Effector CD8-positive, alpha-beta T cell (primary cell): ENCODE measurements at places on chromosomes 2 and 18.
A peak's percentile ranks its signal among the peaks of the same experiment; 100 is the strongest.

- DNase-seq, result no peak
Observed at GRCh38 chr2:202704248-202704647, 69.5 kb downstream of the FAM117B start.

- DNase-seq, result peak; percentile 54
Observed at GRCh38 chr2:86441882-86442641, 891 bp downstream of the KDM3A start.

DNA sequence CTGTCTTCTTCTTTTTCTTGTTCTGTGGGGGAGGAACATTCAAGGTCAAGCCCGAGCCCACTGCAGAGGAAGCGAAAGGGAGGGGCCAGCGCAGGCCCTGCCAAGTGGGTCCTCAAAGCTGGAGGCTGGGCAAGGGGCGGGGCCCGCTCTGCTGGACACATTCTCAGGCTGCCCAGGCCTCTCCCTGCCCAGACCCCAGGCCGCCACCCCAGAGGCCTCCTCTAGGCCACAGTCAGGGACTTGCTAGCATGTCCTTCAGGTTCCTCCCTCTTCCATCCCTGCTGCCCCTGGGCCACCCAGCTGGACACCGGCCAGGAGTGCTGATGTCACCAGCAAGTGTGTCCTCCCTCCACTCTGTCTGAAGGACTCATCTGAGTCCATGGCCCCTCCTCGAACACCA is 44.1 kb downstream of the KIF1A start:
- no peak for DNase-seq

DNA sequence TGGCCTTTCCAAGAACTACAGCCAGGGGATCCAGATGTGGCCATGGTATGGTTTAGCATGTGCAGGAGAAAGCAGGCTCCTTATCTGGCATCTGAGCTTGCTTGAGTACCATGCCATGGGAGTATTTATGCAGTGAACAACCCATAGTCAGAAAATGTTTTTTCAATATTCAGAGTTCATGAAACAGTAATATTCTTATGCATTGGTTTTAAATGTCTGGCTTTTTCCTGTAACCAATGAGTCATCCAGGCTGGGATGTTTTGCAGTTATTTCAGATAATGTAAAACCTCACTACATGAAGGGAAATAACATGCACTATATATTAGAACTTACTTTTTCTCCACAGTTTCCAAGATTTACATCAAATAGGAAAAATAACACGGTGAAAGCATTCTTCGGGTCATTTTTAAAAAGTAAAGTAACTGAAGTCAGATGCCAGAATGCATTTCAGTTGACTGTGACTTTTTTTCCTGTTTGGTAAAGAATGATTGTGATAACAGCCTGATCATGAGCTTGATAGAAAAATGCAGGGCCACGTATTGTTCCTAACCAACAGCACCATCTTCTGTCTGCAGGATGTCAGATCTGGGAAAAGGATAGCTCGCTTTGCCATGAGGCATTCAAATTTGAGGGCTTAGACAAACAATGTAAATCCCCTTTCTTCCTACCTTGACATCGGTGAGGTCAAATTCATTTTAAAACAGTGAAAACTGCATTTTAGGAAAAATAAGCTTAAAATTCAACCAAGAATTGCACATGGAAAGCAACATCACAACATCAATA is 152.8 kb downstream of the DSC3 start:
- DNase-seq, result no peak

- no peak for DNase-seq
Observed at GRCh38 chr2:47301277-47301618, 101.7 kb upstream of the MSH2 start.

GRCh38 chr2:21037671-21038108 is 6.2 kb downstream of the APOB start:
- DNase-seq, result no peak

GRCh38 chr18:54611816-54612215 is 20.8 kb downstream of the DYNAP start:
- no peak for DNase-seq

DNA sequence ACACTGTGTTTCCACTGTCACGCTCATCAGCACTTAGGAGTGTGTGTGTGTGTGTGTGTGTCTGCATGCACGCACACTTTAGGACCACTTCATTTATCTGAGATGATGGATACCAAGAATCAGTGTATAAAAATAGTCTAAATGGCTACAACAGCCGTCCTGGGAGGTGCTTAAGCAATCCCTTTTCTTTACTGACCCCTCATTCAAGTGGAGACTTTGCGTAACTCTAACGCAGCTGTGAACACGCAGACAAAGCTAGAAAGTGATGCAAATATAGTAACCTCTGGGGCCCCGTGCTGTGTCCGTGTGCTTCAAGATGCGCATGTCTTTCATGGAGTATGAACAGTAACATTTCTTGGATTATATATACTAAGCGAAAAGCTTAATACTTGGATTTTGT is 40.4 kb upstream of the RBM44 start:
- DNase-seq, result no peak

DNA sequence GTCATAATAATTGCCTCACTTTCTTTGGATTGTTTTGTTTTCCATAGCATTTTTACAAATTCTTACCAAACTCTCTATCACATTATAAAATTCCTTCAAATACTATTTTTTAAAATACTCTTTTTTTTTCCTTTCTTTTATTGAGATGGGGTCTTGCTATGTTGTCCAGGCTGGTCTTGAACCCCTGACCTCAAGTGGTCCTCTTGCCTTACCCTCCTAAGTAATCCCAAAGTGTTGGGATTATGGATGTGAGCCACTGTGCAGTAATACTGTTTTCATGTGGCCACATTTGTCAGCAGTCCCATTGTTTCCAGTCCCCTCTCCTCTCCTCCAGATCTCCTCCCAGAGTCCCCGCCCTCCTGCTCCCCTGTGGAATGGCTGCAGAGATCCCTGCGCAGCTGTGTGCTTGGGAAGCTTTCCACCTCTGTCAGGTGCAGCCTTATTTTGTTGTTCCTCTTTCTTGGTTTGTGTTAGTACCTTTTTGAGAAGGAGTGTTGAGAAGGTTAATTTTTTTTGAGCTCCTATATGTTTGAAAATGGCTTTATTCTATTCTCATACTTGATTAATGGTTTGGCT is 227.3 kb downstream of the LOXHD1 start:
- DNase-seq, result no peak

DNA sequence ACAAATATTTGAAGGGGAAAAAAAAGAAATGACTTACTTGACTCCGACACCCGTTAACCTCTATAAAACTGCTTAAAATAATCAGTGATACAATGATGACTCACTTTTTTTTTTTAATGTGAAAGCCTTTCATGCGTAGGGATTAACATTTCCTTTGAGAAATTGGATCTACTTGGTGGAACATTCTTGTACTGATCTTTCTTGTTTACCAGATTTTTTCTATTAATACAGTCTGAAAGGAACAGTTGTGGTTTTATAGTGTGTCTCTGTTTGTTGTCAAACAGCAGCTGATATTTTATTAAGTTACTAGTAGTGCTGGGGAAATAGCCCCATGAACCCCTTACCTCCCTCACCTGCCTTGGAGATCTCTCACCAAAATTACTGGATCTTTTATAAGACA is 40.2 kb upstream of the NEB start:
- no peak for DNase-seq

GRCh38 chr2:238240757-238241711 is 1.2 kb upstream of the HES6 start:
- DNase-seq, result no peak

- no peak for DNase-seq
Observed at GRCh38 chr2:221677688-221678087, 105.6 kb upstream of the EPHA4 start.

GRCh38 chr18:78071776-78072175 is 822.1 kb downstream of the GALR1 start:
- no peak for DNase-seq
